ENCODE measurements at places on chromosomes 11 and 22.

- no peak for DNase-seq
These were observed 246.9 kb downstream of the CADM1 start for GRCh38 chr11:115257270-115257669.

- no peak for DNase-seq
These were observed 115.9 kb downstream of the TRIM29 start for GRCh38 chr11:120021978-120022377.

- DNase-seq: no peak
These were observed 139.5 kb downstream of the CTTN start for GRCh38 chr11:70537576-70538571.

- no peak for DNase-seq
These were observed 9.8 kb downstream of the ATG16L2 start for GRCh38 chr11:72824020-72824419.

DNA sequence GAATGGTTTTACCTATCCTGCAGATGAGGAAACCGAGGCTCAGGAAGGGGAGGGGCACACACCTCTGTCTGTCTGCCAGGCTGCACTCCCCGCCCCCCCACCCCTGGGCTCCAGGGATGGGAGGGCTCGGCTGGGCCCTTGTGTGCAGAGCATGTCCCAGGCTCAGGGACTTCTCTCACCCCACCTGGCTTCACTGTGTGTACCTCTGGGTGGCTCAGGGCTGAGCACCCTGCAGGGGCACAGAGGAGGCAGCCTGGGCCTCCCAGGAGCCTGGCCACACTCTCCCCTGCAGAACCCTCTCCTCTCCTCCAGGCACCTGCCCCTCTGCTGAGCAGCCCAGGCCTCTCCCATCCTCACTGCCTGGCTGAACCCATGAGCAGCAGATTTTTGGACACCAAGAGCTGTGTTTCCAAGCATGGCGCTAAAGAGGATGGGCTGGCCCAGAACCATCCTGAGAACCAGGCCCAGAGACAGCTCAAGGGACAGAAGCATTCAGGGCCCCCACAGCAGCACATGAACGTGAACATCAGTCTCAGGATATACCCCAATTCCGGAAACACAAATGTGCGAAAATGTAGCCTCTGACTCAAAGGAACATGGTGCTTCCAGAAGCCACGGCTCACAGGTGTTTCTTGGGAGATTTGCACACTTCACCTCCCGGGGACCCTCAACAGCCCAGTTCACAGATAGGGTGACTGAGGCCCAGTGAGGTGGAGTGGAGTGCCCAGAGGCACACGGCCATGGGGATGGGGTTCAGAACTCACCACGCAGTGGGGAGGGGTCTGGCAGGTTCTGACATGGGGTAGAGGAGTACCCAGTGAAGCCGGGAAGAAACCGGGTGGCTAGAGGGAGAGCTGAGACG lies 10.5 kb downstream of the EMID1 start:
- DNase-seq: no peak

DNA sequence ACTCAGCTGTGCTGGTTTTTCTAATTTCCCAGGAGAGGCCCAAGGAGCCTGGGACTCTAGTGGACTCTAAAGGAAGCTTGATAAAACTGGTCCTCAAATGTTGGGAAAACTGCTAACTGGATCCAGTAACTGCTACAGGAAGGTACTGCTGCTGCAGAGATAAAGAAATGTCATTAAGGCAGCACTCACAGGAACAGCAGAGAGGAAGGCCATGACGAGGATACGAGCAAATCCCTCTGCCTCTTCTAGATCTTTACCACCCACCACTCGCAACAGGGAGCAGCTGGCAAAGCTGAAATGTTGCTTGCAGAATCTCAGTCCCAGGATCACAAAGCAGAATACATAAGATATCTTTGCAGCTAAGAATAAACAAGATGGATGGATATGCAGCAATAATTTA lies 23.5 kb downstream of the TTC28 start:
- DNase-seq: no peak

- DNase-seq: peak; percentile 64
These were observed 1.5 kb downstream of the MAPK11 start for GRCh38 chr22:50268655-50269113.

DNA sequence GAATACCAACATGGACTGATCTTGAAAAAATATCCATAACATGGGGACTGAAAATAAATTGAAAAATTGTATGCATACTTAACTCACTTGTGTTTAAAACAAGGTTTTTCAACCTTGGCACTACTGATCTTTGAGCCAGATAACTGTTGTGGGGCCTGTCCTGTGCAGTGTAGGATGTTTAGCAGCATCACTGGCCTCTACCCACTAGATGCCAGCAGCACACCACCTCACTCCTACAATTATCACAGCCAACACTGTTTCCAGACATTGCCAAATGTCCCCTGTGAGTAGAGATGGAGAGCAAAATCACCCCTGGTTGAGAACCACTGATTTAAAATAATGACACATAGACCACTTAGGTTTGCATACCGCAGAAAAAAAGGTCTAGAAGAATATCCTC lies 45.0 kb upstream of the SLC1A2 start:
- no peak for DNase-seq

DNA sequence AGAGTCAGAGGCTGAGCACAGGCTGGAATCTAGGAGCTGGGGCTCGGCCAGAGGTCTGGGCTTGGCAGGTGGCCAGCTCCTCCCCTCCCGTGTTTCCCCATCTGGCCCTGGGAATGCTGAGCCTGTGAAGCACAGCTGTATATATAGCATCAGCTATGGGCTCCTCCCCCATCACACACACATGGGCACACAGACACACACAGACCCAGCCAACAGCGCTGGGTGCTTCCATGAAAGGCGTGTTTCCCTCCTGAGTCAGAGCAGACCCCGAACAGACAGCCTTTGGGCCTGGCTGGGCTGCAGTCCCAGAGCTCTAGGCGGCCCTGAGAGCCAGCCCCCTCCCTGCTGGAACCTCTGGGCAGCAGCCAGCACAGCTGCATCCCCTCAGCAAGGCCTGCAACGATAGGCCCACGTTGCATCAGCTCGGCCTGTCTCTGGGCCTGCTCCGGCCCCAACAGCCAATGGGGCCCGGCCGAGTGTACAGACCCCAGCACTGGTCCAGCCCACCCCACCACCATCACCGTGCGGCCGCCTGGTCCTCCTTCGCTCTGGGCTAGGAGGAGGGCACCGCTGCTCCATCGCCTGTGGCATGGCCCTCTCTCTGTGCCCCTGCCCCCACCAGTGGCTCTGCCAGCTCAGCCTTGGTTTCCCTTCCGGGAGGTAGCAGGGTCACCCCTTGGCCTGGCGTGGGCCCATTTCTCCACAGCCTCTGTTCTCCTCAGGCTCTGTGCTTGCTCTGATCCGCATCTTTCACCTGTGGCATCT lies 7.6 kb upstream of the SERPINH1 start:
- DNase-seq: peak; percentile 26

DNA sequence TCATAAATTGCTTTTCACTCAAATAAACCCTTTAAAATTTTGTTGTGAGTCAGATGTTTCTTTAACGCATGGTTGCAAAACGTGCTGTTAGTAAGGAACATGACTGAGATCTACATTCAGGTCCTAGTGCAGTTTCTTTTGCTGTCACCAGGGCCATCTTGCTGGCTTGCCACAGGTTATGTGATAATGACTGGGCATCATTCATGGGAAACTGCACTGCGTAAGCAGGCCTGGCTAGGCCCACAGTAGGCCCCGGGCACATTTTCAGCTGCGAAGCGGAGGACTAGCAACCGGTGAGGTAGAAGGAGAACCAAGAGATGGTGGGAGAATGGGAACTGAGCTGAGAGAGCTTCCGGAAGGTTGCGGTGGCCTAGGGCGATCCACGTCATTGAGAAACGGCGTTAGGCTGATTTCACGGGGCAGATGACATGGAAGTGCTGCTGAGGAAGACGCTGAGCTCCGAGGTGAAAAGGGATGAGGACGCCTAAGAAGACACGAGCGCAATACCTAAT lies 3.2 kb upstream of the KLHDC7B start:
- DNase-seq: no peak

DNA sequence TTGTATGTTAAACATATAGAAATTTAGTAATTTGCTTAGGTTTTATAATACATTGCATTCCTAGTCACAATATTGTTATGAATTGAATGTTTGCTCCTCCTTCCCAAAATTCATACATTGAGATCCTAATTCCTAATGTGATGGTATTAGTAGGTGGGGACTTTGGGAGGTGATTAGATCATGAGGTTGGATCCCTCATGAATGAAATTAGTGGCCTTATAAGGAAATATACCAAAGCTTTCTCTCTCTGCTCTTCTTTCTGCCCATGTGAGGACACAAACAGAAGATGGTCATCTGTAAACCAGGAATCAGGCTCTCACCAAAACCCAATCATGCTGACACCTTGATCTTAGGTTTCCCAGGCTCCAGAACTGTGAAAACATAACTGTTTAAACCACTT lies 41.3 kb upstream of the POU2AF2 start:
- no peak for DNase-seq
